ENCODE measurements at places on chromosomes 3 and 15.

GRCh38 chr3:8152821-8153418 is 348.7 kb upstream of the LMCD1 start:
- H3K4me1 ChIP-seq: no peaks in the 10 kb centered on the region
- no peaks in the 10 kb centered on the region for H3K27me3 ChIP-seq
- no peaks in the 10 kb centered on the region for H3K36me3 ChIP-seq
- no peak overlapping the region for H3K4me3 ChIP-seq
- DNase-seq: no peak
- H3K27ac ChIP-seq: no peak overlapping the region

DNA sequence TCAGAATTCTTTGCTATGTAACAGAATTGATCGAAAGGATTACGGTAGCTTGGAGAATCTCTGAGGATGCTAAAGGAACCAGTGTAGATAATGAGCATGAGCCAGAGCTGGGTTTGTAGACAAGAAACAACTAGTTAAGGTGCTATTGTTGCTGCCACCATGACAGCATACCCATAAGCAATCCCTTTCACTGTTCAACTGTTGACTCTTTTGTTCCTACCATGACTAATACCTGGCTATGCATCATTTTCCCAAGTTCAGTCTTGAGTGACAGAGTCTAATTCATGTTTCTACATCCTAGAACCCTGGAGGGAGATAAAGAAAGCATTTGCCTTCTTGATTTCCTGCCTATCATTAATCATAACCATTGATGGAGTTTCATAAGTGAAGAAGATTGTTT is 600.3 kb downstream of the OTOL1 start:
- H3K4me1 ChIP-seq: no peaks in the 10 kb centered on the region
- H3K36me3 ChIP-seq: no peaks in the 10 kb centered on the region
- H3K4me3 ChIP-seq: no peak overlapping the region
- H3K27ac ChIP-seq: no peak overlapping the region

GRCh38 chr3:159534496-159534895 is 454.1 kb upstream of the IL12A start:
- no peak overlapping the region for H3K4me3 ChIP-seq
- H3K36me3 ChIP-seq: no peaks in the 10 kb centered on the region
- no peak overlapping the region for H3K27ac ChIP-seq
- no peaks in the 10 kb centered on the region for H3K27me3 ChIP-seq

- DNase-seq: no peak
- no peak overlapping the region for H3K4me3 ChIP-seq
- no peaks in the 10 kb centered on the region for H3K27me3 ChIP-seq
- no peaks in the 10 kb centered on the region for H3K36me3 ChIP-seq
Measured at GRCh38 chr3:156725682-156726081, 51.3 kb downstream of the TIPARP start.

DNA sequence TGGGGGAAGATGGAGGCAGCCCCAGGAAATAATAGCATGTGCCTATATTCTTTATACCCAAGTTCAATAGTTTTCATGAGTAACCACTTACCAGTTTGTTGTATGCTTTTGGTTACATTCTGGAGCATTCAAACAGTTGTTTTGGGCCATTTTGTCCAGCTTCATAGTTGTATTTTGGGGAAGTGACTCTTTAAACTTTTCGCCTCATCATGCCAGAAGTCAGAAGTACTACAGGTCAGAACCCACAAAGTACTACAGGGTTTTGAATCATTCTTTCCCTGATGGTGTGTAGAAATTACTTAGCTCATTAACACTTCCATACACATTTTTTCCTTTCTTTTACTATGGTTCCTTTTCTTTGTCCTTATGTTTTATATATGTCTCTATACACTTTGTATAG is 210.6 kb downstream of the ARPP21 start:
- H3K27ac ChIP-seq: no peak overlapping the region
- no peaks in the 10 kb centered on the region for H3K36me3 ChIP-seq
- H3K4me3 ChIP-seq: no peak overlapping the region

DNA sequence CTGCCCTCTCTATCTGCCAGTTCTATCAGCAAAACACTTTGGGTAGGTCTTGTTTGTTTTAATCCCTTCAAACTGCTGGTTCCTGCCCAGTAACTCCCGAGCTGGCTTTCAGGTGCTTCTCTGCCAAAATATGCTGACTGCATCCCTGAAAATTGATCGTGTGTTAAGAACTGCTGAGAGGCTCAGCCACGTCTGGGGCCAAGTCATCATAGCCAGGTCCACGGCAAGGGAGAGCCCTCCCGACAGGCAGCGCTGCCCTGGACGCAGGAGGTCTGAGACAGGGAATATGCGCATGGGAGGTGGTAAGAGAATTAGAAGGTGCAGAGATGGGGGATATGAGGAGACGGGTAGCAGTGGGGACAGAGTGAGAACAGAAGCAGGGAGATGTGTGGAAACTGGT is 179.7 kb upstream of the TOPAZ1 start:
- no peak overlapping the region for H3K27ac ChIP-seq
- H3K4me3 ChIP-seq: no peak overlapping the region
- DNase-seq: no peak
- no peaks in the 10 kb centered on the region for H3K27me3 ChIP-seq
- H3K4me1 ChIP-seq: peaks cover 8% of the 10 kb centered on the region
- H3K36me3 ChIP-seq: no peaks in the 10 kb centered on the region

GRCh38 chr3:170961616-170962400 is 53.4 kb upstream of the EIF5A2 start:
- H3K4me3 ChIP-seq: no peak overlapping the region
- no peak overlapping the region for H3K27ac ChIP-seq
- no peaks in the 10 kb centered on the region for H3K36me3 ChIP-seq
- no peak for DNase-seq

GRCh38 chr3:187722206-187722612 is 19.9 kb upstream of the RTP2 start:
- H3K27ac ChIP-seq: no peak overlapping the region
- H3K4me3 ChIP-seq: no peak overlapping the region
- peaks cover 16% of the 10 kb centered on the region for H3K36me3 ChIP-seq
- peaks cover 5% of the 10 kb centered on the region for H3K4me1 ChIP-seq

DNA sequence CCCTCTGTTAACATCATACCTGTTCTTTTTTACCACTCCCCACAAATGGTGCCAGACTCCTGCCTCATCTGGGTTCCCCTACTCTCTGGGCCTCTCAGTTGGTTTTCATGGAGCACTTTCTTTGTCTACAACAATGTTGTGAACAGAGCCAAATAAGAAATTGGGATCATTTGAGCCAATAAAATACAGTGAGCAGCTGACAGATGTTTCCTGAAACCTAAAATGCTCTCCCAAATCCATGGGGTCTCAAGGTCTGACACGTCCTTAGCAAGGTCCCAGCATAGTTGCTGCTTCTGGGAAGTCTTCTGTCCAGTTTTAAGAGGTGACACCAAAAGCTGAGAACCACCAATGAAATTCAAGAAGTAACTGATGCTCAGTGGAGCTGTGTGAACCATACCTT is 1.7 kb downstream of the NMNAT3 start:
- no peaks in the 10 kb centered on the region for H3K36me3 ChIP-seq
- peaks cover 19% of the 10 kb centered on the region for H3K27me3 ChIP-seq
- H3K4me3 ChIP-seq: no peak overlapping the region
- no peak for DNase-seq
- peaks cover 19% of the 10 kb centered on the region for H3K4me1 ChIP-seq

DNA sequence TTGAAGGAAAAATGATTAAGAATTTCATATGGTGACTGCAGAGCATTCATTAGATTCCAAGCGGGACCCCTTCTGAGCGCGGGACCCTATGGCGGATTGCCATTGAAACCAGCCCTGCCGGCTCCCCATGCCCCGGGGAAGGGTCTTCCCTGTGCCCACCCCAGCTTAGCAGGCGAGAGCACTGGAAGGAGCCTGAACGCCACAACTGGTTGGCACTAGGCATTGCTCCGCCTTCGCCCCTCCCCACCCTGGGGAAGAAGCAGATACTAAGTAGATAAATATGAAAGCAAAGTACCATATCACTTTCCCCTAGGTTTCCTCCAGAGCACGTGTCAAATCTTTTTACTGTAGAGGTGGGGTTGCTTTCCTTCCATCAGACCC is 70.7 kb downstream of the CYP19A1 start:
- H3K36me3 ChIP-seq: no peaks in the 10 kb centered on the region
- no peaks in the 10 kb centered on the region for H3K4me1 ChIP-seq
- H3K27ac ChIP-seq: no peak overlapping the region
- H3K27me3 ChIP-seq: peaks cover 3% of the 10 kb centered on the region

DNA sequence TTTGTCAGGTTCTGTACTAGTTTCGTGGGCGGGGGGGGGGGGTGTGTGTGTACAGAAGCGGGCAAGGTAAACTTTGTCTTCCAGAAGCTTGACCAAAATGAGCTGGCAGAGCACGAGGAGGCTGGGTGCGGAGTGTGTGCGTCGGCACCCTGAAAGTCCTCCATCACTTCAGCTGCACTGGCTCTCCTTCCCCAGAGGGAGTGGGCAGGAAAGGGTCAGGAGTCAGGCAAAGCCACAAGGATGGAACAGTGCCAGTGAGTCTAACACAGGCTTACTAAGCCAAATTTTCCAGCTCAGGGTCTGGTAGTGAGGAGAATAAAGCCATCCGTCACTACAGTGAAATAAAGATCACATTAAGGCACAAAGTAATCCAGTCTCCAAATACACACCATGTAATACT is 11.9 kb upstream of the SH3GL3 start:
- no peaks in the 10 kb centered on the region for H3K4me1 ChIP-seq
- no peak overlapping the region for H3K27ac ChIP-seq
- H3K4me3 ChIP-seq: no peak overlapping the region
- no peaks in the 10 kb centered on the region for H3K36me3 ChIP-seq

- no peak for DNase-seq
- H3K27me3 ChIP-seq: no peaks in the 10 kb centered on the region
- no peak overlapping the region for H3K27ac ChIP-seq
- H3K4me1 ChIP-seq: no peaks in the 10 kb centered on the region
- no peaks in the 10 kb centered on the region for H3K36me3 ChIP-seq
- no peak overlapping the region for H3K4me3 ChIP-seq
Measured at GRCh38 chr3:106088304-106088703, 219.5 kb upstream of the CBLB start.

DNA sequence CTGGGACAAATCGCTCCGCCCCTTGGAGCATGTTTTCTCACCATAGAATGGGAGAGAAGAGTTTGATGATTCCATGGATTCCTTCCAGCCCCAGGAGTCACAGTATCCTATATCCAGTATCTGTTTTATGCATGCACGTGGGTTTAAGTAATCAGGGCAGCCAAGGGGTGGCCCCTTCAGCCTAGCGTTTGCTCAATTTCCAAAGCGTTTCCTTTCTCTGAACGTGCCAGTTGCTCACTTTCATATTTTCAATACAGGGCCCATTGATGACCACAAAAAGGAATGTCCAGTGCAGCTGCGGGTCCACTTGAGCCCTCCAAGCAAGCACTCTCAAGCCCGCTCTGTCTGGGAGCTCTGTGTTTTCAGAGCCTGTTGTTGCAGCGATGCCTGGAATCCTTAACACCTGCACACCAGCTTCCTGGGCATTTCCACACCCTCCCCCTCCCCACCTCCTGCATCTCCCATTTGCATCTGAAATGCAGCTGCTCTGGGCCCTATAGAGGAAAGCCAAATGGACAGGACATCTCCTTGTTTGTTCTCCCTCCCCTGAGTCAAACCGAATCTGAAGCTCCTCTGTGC is 164.3 kb upstream of the LPP start:
- H3K27ac ChIP-seq: peak overlapping the region; percentile 36
- H3K4me3 ChIP-seq: peak overlapping the region; percentile 31
- DNase-seq: peak; percentile 60
- H3K27me3 ChIP-seq: no peaks in the 10 kb centered on the region
- no peaks in the 10 kb centered on the region for H3K36me3 ChIP-seq

DNA sequence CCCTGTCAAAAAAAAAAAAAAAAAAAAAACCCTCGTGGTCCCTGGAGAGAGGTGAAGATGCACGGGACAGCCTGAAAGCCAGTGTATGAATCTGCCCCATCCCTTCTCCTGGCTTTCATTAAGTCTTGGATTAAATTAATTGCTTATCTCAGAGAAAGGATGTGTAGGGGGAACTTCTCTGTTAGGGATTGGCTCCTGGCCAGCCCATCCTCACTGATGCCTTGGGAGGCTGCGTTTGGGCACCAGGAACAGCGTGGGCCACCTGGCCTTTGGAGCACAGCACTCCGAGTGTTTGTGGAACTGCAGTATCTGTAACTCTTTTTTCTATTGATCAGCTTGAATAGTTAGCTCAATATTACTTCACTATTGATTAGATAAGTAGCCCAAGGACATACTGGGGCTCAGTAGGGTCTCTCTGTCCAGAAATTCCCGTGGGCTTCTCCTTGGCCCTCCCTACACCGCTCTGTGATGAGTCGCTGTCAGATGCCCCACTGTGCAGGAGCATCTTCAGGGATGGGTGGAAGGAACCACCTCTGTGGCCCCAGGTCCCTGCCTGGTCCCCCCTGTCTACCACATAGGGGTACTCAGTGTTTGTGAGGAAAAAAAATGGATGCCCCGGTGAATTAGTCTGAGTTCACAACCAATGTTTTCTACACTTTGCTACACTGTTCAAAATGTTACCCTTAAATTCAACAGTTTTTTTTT is 2.0 kb downstream of the PXYLP1 start:
- no peaks in the 10 kb centered on the region for H3K27me3 ChIP-seq
- H3K36me3 ChIP-seq: no peaks in the 10 kb centered on the region
- no peak overlapping the region for H3K4me3 ChIP-seq
- DNase-seq: no peak

DNA sequence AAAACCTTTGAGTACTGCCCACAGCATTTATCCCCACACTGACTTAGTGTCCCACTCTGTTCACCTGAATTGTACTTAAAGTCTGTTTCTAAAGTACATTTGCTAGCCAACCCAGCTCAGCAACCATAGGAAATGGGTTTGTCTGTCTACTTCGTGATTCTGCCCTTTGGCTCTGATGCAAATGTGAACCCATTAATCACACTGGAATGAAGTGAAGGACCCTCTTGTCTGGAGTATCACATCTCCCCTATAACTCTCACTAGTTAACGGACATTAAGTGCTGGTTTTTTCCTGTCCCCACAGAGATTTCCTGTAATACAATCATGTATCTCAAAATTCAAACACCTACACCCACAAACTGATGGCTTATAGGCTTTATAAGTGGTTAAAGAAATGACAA is 20.5 kb downstream of the EID1 start:
- peaks cover 6% of the 10 kb centered on the region for H3K4me1 ChIP-seq
- H3K4me3 ChIP-seq: no peak overlapping the region
- H3K27ac ChIP-seq: no peak overlapping the region
- DNase-seq: no peak
- no peaks in the 10 kb centered on the region for H3K27me3 ChIP-seq

DNA sequence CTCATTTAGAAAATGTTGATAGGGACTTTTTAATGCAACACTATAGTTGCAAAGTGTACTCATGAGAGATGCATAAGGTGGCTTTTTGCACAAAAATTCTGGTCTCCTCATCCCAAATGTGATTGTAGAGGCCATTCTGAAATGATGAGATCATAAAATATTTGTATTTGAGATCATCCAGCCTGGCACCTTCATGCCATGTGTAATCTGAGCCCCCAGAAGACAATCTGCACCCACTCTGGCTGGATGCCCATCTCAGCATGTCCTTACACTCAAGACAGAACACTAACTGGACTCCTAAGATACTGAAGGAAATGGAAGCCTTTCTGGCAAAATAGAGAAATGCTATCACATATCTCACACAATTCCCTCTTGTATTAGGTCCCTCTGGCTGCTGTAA is 49.2 kb downstream of the SLC7A14 start:
- H3K27ac ChIP-seq: no peak overlapping the region
- DNase-seq: no peak
- no peak overlapping the region for H3K4me3 ChIP-seq

GRCh38 chr3:45320986-45321385 is 67.4 kb upstream of the LARS2 start:
- H3K4me3 ChIP-seq: no peak overlapping the region
- DNase-seq: no peak
- no peak overlapping the region for H3K27ac ChIP-seq
- no peaks in the 10 kb centered on the region for H3K36me3 ChIP-seq
- H3K27me3 ChIP-seq: no peaks in the 10 kb centered on the region

GRCh38 chr3:180117381-180118163 is 80.8 kb upstream of the PEX5L start:
- no peaks in the 10 kb centered on the region for H3K27me3 ChIP-seq
- H3K4me3 ChIP-seq: no peak overlapping the region
- no peaks in the 10 kb centered on the region for H3K36me3 ChIP-seq
- H3K4me1 ChIP-seq: no peaks in the 10 kb centered on the region
- H3K27ac ChIP-seq: no peak overlapping the region
- no peak for DNase-seq
